ENCODE measurements at places on chromosomes 11 and 22.

DNA sequence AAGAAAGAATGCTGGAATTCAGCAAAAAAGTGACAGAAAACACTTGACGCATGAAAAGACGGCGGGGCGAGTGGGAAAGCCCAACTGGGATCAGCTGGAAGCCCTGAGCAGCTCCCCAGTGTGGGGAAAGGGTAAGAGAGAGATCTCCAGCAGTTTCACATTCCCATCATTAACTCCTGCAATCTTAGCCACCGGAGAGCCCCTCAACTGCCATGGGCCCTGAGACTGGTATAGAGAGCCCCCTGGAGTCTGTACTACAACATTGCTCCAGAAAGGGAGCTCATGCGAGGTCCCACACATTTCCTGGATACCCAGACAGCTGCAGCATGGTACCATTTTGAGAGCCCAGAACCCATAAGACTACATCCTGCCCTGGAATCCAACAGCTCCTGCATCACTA, 31.1 kb downstream of the MRGPRX4 start:
- no peak for DNase-seq

- DNase-seq: no peak
These were observed 81.7 kb downstream of the CCDC34 start for GRCh38 chr11:27281276-27281675.

GRCh38 chr11:37632748-37633147, 1034.7 kb upstream of the RAG2 start:
- no peak for DNase-seq

GRCh38 chr11:69645801-69646492, 5.0 kb downstream of the CCND1 start:
- no peak for DNase-seq

DNA sequence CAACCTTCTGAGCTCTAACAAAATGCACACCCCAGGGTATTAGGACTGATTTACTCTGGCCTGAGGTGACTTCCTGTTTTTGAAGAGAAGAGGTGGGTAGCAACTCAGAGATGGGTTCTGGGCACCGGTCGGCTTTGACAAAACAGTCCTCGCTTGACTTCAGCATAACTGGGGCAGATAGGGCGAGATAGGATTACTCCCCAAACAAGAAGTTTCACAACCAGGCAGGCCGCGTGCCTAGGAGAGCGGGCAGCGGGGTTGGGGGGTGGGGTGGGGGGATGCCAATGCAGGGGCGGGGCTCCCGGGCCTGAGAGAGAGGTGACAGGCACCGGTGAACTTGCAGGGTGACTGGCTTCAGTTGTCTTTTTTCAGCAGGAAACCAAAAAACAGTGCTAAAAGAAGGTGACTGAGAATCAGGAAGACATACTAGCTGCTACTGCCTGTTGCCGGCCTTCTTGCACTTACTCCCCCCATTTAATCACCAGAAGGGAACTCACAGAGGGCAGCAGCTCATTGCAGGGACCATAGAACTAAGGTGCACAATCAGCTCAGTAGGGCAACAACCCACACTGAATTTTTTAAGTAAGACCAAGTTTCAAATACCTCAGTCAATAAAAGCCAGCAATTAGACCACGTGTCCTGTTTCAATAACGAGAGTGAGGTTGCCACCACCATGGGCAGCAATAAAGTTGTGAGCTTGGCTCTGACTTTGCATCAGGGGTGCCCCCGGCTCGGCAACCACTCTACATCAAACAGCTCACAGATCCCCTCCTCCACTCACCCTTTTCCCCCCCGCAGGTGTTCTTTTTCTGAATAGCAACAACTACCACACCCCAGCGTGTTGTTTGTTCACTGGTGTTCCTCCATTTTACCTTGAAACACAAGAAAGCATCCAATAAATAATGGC, 37.2 kb upstream of the ETS1 start:
- DNase-seq: no peak

- DNase-seq: no peak
These were observed 3.0 kb downstream of the ABTB2 start for GRCh38 chr11:34354782-34355181.

GRCh38 chr22:23833017-23833751, 5.6 kb downstream of the DERL3 start:
- DNase-seq: no peak

DNA sequence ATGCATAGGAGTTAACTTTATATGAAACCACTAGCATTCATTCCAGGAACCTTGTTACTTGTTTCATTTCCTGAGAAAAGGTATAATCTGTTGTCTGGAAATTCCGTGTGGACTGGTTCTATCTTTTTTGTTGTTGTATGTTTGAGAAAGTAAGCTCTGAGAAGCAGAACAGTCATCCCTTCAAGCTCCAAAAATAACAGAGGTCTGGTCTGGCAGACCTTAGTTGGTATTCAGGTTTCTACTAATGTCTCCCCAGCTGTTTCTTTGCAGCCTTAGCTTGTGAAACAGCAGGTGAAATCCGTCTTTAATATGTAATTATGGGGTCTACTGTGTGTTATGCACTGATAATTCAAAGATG, 2.4 kb downstream of the RNF121 start:
- DNase-seq: no peak

- DNase-seq: no peak
These were observed 27.9 kb downstream of the ADAMTS15 start for GRCh38 chr11:130476200-130476921.

GRCh38 chr11:128515826-128516778, 71.3 kb downstream of the ETS1 start:
- no peak for DNase-seq

DNA sequence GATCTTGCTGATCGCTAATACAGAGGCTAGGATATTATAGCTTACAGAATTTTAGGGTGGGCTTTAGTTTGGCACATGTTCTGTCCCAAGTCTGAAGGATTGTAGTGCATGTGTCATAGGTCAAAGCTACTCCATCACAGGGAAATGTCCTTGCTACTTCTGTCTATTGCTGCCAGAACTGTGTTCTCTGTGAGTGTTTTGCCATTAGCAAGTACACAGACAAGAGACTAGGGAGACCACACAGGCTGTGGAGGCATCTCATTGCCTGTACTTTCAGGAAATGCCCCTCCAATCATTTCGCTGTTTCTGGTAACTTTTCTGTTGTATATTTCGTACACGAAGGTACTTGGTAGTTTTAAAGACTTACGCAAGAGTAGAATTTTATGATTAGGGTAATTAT, 25.5 kb upstream of the RAG2 start:
- DNase-seq: no peak

DNA sequence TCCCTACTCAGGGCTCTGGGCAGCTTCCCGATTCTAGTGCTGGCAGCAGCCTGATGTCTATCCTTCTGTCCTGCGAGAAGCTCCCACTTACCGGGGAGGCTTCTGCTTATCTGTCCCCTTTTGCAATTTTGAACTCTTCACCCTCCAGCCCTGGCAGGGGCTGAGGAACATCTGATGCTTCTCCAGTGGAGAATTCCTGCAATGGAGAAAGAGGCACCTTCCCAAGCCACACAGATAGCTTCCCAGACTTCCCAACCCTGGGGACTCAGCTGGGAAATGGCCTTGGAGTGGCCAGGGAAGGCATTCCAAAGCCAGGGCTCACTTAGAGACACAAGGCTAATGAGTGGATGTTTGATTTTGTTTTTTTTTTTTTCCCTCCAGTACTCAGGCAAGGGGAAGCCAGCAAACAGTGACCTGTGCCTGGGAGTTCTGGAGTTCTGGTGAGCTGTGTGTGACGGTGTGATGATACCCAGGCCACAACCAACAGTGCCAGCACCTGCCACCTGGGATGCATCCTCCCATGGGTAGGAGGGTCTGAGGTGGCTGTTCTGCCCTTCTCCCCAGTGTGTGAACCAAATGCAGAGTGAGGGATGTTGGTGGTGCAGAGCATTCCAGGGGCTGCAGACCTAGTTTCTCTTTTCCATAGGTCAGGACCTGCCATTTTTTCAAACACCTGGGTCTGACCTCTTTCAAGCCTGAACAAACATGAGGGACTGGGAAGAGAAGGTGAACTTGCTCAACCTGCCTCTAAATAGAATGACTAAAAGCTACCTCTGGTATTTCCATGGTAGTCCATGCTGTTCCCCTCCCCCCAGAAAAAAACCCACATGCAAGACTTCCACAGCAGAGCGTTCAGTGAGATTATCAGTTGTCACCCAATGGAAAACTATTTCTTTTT, 95.1 kb downstream of the CCDC81 start:
- no peak for DNase-seq

DNA sequence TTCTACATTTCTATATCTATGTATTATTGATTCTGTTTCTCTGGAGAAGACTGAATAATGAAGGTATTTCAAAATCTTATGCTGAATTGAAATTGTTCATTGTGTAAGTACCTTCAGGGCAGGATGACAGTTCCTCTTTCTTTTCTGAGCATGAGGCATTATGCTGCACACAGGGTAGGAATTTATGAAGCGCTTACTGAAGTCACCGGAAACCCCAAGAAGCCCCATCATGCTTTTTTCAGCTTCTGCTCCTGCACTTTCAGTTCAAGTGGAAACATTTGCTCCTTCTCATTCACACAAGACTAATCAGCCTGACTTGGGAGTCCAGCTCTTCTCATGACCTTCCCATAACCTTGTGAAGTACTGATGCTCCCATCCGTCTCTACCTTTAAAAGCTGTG, 314.7 kb upstream of the SORL1-AS1 start:
- no peak for DNase-seq

DNA sequence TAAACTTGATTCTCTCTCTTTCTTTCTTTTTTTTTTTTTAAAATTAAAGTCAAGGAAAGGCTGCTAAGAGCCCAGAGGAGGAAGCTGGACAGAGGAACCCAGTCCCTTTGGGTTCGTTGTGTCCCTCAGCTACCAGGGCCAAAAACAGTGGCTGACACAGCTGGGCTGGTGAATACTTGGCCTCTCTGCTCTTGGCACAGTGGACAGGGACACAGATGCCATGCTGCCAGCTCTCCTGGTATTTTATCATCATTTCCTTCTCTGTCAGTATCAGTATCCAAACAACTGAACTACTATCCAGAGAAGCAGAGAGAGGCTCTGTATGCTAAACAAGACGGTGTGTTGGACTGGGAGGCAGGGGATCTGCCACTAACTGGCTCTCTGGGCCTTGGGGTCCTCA, 123.7 kb upstream of the CCDC90B start:
- DNase-seq: no peak

- no peak for DNase-seq
These were observed 38.1 kb upstream of the LDLRAD3 start for GRCh38 chr11:35905646-35906276.

- DNase-seq: no peak
These were observed 1429.3 kb downstream of the BRD1 start for GRCh38 chr22:48398181-48398905.

- no peak for DNase-seq
These were observed 69.8 kb downstream of the TRIM29 start for GRCh38 chr11:120068114-120068573.

DNA sequence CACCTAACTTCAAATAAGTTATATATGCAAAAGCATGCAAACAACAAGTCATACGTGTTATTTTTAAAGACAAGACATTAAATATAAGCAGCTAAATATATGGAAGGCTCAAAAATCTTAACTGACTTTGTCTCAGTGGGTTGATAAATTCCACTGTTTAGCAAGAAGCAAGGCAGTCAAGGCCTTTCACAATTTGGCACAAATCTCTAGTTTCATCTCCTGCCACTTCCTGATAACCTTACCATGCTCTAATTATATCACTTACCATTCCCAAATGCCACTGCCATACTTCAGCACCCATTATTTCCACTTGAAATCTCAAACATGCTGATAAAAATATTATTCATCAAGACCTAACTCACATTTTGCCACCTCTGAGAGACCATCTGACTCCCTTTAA, 24.8 kb downstream of the DCUN1D5 start:
- no peak for DNase-seq

DNA sequence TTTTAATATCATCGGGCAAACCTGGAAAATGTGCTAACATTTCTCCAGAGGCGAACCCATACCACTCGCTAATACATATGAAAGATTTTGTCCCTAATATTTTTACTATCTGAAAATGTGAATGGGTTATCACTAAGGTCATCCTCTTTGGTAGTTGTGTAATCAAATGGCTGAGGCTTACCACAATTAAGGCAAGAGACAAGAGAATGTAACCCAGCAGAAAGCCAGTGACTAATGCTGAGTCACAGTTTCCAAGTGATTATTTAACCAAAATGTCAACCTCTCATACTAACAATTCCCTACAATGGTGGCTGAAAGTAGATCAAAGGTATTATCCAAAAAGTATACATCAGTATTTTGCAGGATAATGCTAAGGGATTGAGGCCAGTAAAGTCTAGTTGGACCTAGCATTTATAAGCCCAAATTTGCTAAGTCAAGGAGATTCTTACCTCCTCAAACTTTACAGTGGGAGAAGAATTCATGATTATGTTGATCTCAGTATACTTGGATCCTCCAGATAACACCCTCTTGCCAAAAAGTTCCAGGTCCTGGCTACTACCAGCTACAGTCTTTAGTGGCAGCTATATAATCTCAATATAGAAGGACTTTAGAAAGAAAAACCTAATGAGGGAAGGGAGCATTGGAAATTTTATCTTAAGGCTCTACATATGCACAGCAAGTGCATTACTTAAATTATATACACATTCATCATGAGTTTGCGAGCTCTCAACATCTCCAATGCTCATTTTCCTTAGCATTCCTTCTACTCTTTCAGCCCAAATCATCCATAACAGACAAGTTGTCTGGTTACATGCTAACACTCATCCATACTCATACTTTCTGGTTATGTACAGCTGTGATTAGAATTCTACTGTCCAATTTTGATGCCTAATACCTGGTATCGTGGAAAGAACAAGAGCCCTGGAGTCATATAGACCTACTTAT, 25.4 kb downstream of the SIK3 start:
- DNase-seq: peak; percentile 87

DNA sequence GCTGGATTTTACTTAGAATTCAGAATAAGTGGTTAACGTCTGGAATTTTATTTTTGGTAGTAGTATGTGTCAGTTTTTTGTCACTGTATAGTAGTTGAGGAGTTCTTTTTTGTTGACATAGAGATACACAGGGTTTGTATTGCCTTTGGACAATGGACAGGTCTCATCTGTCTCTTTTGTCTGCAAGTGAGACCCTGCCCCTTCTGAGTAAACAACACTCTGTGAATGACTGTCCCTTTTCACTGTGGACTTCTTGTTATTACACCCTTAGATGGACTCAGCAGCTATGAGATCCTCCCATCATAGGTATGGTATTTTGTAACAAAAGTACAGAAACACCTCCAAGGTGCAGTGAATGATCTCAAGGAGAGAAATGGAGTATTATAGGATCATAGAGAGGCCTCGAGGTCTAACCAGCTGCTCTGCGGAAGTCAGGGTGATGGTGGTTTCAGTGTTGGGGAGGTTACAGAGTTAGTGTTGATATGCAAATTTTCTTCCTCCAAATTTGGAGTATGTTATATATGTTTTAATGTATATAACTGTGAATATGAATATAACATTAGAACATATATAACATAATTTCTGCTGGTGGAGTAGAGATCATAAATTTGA, 7.8 kb downstream of the PPP6R3 start:
- DNase-seq: no peak
